ENCODE measurements at places on chromosomes 1 and 21.

- DNase-seq: peak; percentile 22
Observed at GRCh38 chr1:158117854-158118704, 62.6 kb upstream of the CD1D start.

GRCh38 chr1:42817440-42817767 is 207 bp upstream of the SVBP start:
- DNase-seq: no peak

GRCh38 chr1:178946416-178946815 is 75.5 kb upstream of the ANGPTL1 start:
- DNase-seq: no peak

DNA sequence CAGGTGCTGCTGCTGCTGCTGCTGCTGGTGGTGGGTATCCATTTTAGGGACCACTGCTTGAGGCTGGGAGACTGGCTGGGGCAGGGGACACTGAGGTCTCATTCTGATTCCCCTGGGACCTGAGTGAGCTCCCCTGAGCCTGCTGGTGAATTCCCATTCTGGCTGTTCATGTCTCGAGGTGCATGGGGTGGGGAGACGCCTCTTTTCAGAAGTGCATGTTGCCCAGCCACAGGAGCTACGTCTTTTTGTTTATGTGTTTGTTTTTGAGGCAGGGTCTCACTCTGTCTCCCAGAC is 133.4 kb downstream of the RHOU start:
- DNase-seq: no peak

DNA sequence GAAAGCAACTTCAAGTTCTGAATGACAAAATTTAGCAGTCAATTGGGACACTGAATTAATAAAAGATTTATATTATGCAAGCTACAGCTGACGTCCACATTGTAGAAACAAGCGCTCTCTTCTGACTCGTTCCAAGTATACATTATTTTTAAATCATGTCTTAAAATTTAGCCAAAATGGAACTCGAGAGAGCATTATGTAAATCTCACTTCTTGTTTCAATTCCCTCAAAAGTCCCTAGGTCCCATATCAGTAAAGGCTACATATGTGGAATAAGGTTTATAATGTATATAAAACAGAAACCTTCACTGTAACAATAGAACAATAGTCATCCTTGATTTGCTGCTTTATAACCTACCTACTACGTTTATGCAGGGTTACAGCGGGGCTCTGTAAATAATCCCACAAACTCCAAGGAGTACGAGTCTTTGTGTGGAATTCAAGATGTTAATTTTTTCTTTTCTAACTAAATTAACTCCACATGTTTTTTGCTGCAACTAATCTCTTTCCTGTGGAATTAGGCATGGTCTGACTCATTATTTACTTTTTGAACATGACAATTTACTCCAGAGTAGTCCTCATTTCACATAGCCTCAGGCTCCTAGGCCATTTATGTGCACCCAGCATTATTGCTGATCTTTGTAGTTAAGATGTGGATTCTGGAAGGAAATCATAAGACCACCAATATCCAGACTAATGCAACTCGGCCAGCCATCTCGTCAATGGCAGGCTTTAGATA is 785.1 kb downstream of the LTN1 start:
- no peak for DNase-seq

- DNase-seq: no peak
Observed at GRCh38 chr1:66752000-66752592, at the start of gene DYNLT5. TSS of gene DYNLT5 (plus strand) at chr1:66752459. CDS start at chr1:66754659, 2,200 bp downstream.

DNA sequence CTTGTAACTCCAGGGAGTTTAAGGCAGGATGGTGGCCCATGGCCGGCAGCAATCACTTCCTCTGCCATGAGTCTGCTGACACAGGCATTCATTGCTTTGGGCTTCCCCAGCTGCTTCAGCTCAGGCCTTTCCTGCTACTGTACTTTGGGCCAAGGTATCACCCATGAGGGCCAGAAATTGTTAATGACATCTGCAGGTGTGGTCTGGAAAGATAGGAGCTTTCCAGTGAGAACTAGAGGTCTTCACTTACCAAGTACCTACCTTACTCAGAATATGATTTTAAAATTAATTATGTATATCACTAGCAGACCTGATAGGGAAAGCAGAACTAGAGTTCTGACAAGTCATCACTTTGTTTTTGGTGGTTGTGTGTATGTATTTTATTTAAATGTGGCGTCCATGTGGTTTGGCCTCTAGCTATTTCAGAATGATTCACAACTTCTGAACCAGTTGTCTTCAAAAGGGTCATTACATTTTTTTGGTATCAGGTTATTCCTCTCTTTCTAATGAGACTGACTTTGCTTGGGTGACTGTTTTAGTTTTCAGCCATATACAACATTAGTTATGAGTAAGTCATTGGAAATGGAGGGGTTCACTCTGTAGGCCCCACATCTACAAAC is 2.7 kb downstream of the RGL1 start:
- DNase-seq: peak; percentile 14

GRCh38 chr1:217453816-217454215 is 177.1 kb downstream of the GPATCH2 start:
- no peak for DNase-seq

Data from SW480 (cell line).